Hepatocyte (in vitro differentiated cells): ENCODE measurements at places on chromosomes 1 and 21. TPM values are rescaled to one million over a fixed set of nuclear protein-coding genes. Genes with fewer than 3 reads are reported as not detected.

The ATPAF1 gene
- total RNA-seq, result 57.5 and 58.4 TPM in 2 replicates

The NCMAP gene
- total RNA-seq, result 6.3 and 8.1 TPM in 2 replicates

The ERVH48-1 gene
- 5.4 and 7.6 TPM in 2 replicates for total RNA-seq

The ATP1A4 gene
- total RNA-seq, result 0.68 and 4.4 TPM in 2 replicates

The NBL1 gene
- total RNA-seq, result 16.5 and 22.3 TPM in 2 replicates

The VWA1 gene
- total RNA-seq, result 37.7 and 38.1 TPM in 2 replicates

The GPR161 gene
- 13.6 and 15.9 TPM in 2 replicates for total RNA-seq

The GUCA2A gene
- 6.5 and 13.5 TPM in 2 replicates for total RNA-seq

DNA sequence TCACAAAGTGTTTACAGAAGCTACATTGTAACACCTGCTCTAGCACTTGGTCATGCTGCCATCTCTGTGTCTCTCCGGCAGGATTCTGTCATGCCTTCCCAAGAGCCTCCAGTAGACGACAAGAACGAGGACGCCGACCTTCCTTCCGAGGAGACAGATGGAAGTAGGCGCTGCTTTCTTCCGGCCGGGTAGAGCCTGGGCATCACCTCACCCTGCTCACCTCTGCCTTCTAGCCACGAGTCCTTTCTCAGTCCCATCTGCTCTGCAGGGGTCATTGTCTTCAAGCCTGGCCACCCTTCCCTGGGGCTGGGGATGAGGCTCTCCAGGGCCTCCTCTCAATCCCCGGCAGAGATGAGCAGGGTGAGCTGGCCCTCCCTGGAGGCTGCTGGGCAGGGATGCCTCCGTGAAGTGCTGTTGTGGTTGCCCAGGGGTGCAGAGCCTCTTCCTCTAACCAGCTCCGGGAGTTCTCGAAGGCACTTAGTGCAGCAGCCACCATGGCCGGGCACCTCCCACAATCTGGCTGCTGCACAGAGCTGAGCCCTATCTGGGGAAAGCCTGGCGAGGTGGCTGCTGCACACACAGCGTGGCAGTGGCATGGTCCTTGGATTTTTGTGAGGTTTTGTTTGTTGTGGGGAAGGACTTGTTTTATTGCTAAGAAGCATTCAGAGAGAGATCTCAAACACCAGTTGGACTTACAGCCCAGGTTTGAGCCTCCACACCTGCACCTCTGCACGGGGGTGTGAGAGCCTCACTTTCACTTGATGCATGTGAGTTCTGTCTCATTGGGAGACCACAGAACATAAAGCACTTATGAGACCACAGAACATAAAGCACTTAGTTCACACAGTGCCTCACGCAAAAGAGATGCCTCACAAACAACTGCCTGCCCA, 48.4 kb downstream of the FAAP20 start:
- no peak for DNase-seq

DNA sequence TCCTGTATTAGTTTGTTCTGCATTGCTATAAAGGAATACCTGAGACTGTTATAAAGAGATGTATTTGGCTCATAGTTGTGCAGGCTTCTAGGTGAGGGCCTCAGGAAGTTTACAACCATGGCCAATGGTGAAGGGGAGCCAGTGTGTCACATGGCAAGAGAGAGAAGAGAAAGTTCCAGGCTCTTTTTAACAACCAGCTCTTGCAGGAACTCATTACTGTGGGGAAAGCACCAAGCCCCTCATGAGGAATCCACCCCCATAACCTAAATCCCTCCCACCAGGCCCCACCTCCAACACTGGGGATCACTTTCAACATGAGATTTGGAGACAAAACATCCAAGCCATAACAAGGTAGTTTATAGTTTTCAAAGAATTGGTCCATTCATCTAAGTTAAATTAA, 5.0 kb upstream of the MEAF6 start:
- no peak for DNase-seq

DNA sequence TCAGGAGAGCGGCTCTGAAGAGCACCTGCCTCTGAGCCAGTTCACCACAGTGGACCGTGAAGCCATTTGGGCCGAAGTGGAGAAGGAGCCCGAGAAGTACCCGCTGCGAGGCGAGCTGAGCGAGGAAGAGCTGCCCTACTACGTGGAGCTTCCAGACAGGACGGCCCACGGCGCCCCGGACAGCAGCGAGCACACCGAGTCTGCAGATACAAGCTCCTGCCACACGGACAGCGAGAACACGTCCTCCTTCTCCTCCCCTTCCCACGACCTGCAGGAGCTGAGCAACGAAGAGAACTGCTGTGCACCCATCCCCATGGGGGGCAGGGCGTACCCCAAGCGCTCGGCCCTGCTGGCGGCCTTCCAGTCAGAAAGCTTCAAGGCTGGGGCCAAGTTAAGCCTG, 74.9 kb upstream of the MORC3 start:
- no peak for DNase-seq

GRCh38 chr1:48710318-48710717, 66.4 kb downstream of the BEND5 start:
- DNase-seq, result no peak

GRCh38 chr1:184276416-184276815, 110.4 kb upstream of the C1orf21 start:
- DNase-seq, result no peak

DNA sequence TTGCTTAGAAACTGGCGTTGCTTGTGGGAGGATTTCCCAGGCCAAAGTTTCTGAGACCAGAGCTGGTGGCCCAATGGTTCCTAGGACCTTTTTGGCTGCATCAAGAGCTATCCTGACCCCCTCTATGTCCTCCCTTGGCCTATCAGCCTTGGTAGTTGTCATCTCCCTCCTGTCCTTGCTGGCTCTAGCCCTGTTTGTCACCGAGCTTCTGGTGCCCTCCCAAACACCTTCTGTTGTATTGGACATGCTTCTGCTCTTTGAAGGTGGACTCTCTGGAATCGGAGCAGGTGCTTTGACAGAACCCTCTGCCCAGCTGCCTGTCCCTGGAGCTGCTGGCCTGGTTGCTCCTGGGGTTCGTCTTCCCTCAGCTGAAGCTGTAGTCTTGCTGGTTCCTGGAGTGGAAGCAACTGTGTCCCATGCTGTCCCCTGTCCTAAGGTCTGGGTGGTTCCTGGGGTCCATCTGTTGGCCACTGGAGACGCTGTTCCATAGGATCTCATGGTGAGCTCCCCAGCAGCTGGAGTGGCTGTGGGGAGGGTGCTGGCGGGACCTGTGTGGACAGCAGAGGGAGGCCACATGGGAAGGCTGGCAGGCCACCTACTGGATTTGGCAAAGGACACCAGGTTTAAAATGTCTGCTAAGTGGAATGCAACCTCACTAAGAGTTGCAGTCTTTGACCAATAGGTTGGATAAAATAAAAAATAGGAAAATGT, 9.4 kb downstream of the FCAMR start:
- DNase-seq, result no peak

- DNase-seq, result peak; percentile 11
These were observed 63.6 kb downstream of the KAZN start for GRCh38 chr1:14662116-14662515.

DNA sequence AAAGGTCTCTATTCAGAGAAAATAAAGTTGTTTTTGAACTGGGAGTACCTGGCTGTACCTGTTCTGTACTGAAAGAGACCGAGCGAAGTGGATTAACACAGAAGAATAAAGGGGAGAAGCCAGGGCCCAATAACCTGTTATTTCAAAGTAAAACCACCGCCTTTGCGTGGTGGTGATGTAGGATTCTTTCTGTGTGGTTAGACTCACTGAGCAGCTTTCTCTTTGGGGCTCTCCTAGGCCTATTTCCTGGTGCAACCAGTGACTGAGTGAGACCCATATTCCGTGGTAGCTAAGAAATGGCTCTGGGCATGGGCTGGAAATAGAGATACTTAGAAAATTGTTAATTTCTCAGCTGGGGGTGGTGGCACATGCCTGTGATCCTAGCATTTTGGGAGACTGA, 99.9 kb downstream of the XCL2 start:
- no peak for DNase-seq

DNA sequence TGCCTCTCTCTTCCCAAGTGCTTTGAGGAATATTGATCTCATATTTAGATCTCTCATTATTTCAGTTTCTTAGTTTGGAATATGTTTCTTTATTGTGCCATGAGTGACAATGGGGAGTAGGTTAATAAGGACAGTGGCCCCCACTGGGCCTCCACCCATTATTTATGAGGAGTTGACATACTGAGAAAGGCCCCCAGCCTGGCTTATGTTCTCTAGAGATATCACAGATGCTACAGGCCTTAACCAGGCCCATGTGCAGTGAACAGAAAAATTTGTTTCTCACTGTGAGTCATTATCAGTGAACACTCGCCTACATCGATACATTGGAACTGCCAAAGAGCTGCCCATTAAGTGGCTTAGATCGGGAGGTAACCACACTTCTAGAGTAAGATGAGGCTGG, 35.7 kb upstream of the SYT6 start:
- no peak for DNase-seq

- DNase-seq, result no peak
These were observed 42.7 kb downstream of the APP start for GRCh38 chr21:26127918-26128317.

DNA sequence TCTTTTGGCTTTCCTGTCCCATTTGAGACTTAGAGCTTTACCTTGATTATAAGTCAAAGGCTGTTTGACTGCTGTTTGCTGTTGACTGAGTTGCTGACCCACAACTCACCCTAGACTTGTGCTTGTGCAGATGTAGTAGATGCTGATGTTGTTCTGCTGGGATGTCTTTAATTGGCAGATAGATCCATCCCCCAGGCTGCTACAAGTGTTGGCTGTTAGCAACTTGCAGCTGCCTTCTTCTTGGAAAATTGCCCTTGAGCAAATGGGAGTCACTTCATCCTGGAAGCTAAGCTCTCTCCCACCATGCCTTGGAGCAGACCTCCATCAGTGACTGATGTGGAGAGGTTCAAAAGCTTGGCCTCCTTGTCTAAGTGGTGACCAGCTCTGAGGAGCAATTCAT, 139.3 kb upstream of the KIAA0040 start:
- DNase-seq, result no peak

- peak; percentile 66 for DNase-seq
These were observed 8.4 kb downstream of the FOXE3 start for GRCh38 chr1:47424336-47424982.

DNA sequence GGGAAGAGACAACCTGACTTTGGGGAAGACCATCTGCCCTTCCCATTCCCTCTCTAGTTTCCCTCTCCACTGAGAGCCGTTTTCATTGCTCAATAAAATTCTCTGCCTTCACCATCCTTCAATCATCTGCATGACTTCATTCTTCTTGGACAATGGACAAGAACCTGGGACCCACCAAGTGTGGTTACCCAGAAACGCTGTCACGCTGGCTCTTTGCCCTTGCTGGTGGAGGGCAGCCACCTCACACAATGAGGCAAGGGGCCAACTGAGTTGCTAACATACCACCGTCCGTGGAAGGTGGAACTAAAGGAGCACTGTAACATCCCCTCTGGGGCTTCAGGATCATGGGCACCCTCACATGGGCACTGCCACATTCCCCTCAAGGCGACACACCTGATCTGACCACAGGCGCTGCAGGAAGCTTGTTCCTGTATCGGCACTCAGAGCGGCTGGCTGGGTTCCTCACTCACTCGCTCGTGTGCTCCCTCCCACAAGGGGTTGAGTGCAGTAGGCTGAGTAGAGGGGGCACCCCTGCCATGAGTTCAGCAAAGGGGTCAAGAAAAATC, 652.4 kb downstream of the PLPP3 start:
- DNase-seq, result no peak

GRCh38 chr1:91015358-91015780, 6.5 kb downstream of the ZNF644 start:
- no peak for DNase-seq

DNA sequence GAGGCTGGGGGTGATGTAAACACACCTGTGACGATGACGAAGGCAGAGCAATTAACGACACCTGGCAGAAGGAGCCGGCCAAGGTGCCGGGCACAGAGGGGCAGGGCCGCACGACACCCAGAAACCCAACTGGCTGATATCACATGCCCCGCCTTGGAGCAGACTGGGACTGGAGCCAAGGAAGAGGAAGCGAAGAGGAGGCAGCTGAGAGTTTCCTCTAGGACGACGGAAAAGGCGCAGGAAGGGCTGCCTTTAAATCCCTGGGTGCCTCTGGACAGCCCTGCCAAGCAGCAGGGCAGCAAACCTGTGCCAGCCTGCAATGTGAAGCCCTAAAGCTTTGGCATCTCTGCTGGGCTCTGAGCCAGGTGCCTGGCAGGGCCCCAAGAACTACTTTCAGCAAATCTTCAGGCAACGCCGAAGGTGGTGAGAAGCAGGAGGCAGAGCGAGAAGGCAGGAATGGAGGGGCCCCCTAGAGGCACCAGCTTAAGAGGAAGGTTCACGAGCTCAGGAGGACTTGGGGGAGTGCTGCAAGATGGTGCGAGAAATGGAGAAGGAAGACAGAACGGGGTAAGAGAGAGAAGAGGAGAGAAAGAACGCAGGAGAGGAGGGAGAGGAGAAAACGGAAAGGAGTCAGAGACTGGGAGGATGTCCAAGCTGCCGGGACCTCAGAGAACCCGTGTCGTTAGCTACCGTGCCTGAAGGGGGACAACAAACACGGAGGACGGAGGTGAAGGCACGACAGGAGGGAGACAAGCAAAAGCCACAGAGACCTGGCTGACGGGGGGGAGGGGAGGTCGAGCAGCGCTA, 25.3 kb upstream of the PEF1 start:
- DNase-seq, result peak; percentile 67

- DNase-seq, result no peak
These were observed 235.7 kb upstream of the RAB4A start for GRCh38 chr1:229035054-229035747.

GRCh38 chr1:203095061-203095690, 9.4 kb upstream of the MYOG start:
- DNase-seq, result no peak

- no peak for DNase-seq
These were observed 50.7 kb downstream of the WNT9A start for GRCh38 chr1:227896710-227897655.

GRCh38 chr1:43885279-43885801, 48.3 kb upstream of the ARTN start:
- DNase-seq, result peak; percentile 34

DNA sequence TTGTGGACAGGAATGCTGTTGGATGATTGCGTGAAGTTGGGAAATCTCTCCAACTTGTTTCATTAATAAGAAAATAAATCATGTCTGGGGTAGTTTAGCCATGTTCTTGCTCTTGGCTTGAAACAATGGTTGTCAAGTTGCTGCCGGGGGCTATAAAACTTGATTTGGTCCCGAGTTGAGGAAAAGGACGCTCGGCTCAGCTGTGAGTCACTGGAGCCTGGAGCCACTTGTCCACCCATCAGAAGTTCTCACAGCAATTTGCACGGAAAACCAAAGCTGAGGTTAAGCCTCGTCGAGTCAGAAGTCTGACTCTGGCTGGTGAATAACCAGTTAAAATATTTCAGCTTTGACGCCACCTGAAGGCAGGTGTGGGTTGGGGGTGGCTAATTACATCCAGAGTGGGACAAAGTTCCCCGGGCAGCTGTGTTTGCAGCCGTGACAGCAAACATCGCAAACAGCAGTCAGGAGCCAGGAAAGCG, 19.7 kb upstream of the RIPK4 start:
- peak; percentile 69 for DNase-seq

- no peak for DNase-seq
These were observed 139.7 kb downstream of the GRIK1 start for GRCh38 chr21:29800056-29800455.
